ENCODE measurements at places on chromosomes 5 and 9.

DNA sequence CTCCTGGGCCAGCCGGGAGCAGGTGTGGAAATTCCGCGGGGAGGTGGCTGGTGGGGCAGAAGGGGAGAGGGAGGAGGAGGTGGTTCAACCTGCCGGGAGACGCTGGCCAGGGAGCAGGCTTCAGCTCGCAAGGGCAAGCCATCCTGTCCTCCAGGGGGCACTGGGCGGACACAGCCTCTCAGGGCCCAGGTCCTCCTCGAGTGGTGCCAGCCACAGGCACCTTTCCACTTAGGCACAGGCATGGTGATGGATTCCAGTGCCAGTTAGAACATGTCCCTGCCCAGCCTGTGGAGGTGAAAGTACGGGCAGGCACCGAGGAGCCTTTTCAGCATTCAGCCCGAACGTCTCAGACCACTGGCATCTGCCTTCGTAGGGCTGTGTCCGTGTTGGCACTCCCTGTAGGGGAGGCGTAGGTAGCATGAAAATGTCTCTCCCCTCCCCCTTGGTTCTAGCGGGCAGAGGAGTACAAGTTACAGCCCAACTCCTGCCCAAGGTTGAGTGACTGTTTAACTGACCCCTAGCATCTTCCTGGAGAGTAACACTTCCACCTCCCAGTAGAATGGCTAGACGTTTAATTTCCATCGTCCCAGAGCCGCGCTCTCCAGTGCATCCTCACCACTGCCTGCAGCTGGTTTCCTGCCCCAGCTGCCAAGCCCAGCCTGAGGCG is 48.9 kb downstream of the DAB2IP start:
- DNase-seq, result no peak

GRCh38 chr5:141605523-141606277 is 13.1 kb downstream of the DIAPH1 start:
- no peak for DNase-seq

DNA sequence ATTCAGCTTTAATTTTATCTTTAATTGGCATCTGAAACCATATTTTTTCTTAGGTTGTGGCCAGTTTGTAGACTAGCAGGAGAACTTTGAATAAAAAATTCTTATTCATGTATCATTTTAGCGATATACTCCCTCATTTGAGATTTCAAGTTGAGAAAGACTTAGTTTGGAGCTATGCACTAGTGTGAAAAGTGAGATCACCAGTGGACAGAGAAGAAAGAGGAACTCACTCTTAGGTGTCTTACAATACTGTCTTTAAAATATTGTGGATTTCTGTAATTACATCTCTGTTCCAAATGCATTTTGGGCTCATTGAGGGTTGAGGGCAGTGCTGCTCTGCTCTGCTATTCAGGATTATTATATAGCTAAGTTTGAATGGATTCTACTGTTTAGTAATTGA is 54.7 kb downstream of the NAA35 start:
- no peak for DNase-seq

- no peak for DNase-seq
These were observed 1069.1 kb upstream of the DMAC1 start for GRCh38 chr9:8868632-8869031.
